ENCODE measurements at places on chromosomes 12 and 14.

GRCh38 chr12:110530511-110530910, 28.4 kb downstream of the RAD9B start:
- DNase-seq: no peak

- DNase-seq: no peak
These were observed 258.8 kb upstream of the GARIN6 start for GRCh38 chr12:99388671-99389195.

DNA sequence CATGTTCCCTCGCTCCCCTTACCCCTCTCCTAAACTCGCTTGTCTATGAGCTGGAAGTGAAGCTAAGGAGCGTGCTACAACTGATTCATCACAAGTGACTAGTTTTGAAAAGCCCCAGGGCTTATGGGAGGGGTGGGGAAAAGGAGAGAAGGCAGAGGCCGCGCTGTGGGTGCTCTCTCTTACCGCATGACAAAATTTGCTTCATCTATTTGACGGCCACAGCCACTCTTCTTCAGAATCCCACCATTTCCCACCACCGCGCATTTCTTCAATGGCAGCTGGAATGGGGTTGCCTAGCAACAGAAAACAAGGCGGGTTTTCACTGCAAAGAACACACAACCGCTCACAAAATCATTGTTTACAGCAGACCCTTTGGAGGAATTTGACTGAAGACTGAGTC, 79.4 kb downstream of the ST8SIA1 start:
- no peak for DNase-seq

DNA sequence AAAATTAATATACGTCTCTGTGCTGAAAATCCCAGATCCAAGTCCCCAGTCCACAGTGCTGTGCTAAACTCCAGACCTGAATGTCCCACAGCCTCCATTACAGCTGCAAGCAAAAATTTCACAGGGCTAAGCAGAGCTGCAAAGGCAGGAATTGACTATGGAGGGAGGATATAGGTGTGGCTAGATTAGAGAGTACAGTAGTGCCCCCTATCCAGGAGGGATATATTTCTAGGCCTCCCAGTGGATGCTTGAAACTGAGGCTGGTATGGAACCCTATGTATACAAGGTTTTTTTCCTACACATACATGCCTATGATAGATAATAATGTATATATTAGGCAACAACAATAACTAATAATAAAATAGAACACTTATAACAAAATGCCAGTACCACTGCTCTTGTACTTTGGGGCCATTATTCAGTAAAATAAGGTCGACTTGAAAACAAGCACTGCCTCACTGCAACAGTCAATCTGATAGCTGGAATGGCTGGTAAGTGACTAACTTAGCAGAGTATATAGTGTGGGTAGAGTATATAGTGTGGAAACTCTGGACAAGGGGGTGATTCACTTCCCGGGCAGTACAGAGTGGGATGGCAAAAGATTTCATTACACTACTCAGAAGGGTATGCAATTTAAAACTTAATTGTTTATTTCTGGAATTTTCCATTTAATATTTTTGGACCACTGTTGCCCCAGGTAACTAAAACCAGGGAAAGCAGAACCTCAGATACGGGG, 82.7 kb downstream of the C14orf132 start:
- DNase-seq: no peak
